NK-92 treated with Interleukin-12 subunit alpha and Interleukin-12 subunit beta, amount 100 ng/mL, for 24 hours (cell line): ENCODE measurements at places on chromosomes 4 and X.

DNA sequence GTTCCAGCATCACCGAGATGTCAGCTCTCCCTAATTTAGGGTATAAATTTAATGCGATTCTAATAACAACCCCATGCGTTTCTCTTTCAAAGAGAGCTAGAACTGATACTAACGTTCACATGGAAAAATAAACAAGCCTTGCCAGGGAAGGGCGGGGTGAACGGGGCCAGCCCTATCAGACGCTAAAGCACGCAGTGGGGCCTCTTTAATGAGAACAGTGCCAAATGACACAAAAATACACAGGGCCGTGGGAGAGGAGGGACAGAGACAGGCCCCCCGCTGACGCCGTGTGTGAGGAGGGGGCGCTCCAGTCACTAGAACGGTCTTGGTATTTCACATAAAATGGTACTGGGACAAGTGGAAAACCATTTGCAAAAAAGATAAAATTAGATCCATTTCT, 21.3 kb upstream of the ADRA2C start:
- DNase-seq: no peak

DNA sequence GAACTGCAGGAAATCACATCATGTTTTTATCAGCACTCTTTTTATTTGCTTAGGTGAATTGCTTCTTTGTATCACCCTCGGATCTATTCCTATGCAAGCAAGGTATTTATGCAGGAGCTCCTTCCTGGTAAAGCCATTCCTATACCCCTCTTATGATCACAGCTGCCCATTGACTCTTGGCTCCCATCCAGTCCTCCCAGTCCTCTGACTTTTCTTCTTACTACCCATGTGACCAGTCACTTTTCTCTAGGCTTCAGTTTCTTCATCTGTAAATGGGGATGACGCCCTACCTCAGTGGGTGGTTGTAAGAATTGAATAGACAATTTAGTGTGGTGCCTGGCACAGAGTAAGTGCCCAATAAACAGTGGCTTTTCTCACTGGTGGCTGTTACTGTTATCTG, 144.9 kb downstream of the FHIP1A start:
- no peak for DNase-seq

GRCh38 chr4:133921280-133922195, 280.1 kb downstream of the PABPC4L start:
- no peak for DNase-seq

GRCh38 chrX:154655786-154656185, 2.4 kb upstream of the CTAG2 start:
- DNase-seq: no peak

GRCh38 chr4:129377131-129377845, 281.3 kb downstream of the C4orf33 start:
- DNase-seq: no peak

DNA sequence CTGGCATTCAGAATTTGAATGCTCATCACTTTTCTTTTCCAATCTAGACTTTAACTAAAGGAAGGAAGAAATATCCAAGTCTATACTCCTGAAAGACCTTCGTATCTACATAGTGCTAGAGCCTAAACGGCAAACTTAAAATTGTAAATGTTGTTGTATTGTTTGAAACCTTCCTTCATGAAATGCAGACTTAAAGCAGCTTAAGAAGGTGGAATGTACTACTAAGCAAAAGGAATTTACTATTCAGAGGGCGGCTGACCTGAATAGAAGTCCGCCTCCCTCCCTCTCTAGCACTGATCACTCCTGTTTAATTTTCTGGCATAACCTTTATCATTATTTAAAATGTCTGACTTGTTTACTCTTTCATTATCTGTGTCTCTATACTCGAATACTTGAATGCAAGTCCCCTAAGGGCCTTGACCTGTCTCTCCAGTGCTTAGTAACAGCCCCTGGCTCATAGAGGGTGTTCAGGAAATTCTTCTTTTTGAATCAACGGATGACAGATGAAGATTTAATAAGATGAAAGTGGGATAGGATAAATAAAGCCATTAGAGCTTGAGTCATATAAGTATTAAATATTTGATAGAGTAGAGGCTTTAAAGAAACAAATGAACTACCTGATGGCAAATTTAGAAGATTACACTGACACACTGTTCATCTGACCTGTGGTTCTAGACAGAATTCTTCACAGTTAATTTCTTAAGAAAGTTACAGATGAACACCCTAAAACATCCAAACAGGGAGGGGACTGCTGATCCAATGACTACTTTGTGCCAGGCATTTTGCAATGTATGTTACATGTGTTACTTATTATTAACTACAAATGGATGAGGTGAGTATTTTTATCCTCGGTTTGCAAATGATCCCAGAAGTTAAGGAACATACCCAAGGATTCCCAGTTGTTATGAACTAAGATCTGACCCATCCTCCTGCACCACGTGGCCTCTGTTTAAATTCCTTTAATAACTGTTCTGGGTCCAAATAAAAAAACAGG, 20.2 kb upstream of the RBPJ start:
- no peak for DNase-seq

GRCh38 chrX:40172401-40173142, 74.8 kb upstream of the BCOR start:
- DNase-seq: no peak

GRCh38 chr4:77433418-77433733, 172.2 kb upstream of the CXCL13 start:
- no peak for DNase-seq

DNA sequence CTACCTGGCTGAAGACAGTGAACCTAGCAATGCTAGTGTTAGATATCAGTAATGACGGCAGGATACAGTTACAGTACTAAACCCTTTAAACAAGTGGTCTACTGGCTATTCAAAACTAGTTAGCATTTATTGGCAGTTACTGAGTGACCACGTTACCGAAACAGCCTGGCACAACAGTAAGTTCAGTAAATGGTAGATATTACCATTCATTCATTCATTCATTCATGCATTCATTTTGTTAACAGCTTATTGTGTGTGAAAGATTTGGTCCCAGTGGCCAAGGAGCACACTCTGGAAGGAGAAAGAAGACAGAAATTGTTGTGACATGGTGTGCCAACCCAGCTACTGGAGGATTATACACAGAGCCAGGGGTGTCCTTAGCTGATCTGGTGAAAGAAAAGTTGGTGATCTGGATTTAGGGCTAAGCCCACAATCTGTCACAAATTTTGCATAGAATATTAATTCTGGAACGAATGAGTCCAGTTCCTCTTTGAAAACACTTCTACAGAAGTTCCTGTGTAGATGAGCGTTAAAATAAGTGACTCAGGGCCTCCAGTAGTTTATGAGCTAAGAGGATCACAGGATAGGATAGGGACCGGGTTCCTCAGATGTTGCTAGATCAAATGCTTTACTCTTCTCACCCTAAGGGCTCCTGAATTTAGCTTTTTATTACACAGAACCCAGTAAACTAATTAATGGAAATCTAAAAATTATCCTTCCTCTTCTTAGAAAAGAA, 179.1 kb downstream of the CBR4 start:
- no peak for DNase-seq

- DNase-seq: no peak
Measured at GRCh38 chrX:48818866-48819265, 7.4 kb upstream of the ERAS start.

GRCh38 chrX:55490974-55491373, 1.3 kb upstream of the USP51 start:
- no peak for DNase-seq
